Activated T-cell treated with anti-CD3 and anti-CD28 coated beads for 1 hour (primary cell): ENCODE measurements at places on chromosomes 16 and 17.

GRCh38 chr17:77572065-77572601, 386.4 kb upstream of the TNRC6C start:
- DNase-seq: no peak

DNA sequence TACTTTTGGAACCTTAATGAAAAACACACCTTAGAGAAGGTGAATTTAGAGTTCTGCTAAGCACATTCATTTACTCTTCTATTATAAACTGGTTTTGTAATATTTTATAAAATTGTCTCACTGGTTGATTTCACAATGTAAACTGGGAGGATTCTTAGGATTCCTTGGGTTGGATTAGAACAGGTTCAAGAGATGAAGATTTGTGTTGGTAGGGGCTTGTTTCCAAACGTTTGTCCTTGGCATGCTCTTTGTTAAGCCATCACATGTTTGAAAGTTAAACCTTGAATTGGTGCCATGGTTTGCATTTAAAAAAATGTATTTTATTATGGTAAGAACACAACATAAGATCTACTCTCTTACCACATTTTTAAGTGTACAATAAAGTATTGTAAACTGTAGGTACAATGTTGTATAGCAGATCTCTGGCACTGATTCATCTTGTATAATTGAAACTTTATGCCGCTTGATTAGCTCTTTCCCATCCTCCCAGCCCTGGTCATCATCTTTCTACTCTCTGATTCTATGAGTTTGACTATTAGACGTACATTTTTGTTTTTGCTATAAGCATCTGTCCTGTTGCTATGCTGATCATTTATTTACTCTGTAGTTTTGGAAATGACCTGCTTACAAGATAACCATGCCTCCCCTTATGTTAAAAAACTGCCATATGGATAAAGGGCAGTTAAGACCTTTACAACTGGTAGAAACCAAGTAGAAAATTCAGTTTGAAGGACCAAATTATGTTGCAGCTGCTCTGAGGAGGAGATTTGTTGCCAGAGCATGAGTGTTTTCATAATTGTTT, 9.6 kb downstream of the FTO start:
- DNase-seq: no peak

GRCh38 chr17:8557176-8557806, 73.2 kb downstream of the MYH10 start:
- no peak for DNase-seq

- DNase-seq: no peak
Measured at GRCh38 chr16:23290189-23291062, 11.7 kb upstream of the SCNN1B start.

GRCh38 chr16:68363658-68364521, 53.1 kb downstream of the PRMT7 start:
- DNase-seq: no peak

GRCh38 chr17:61023996-61024395, 346.3 kb downstream of the BCAS3 start:
- DNase-seq: no peak

GRCh38 chr16:49049191-49049590, 232.4 kb downstream of the CBLN1 start:
- DNase-seq: no peak
